ENCODE measurements at places on chromosomes 6 and 20.
A peak's percentile ranks its signal among the peaks of the same experiment; 100 is the strongest.

GRCh38 chr20:38932457-38933120 is 6.4 kb downstream of the FAM83D start:
- DNase-seq: no peak

DNA sequence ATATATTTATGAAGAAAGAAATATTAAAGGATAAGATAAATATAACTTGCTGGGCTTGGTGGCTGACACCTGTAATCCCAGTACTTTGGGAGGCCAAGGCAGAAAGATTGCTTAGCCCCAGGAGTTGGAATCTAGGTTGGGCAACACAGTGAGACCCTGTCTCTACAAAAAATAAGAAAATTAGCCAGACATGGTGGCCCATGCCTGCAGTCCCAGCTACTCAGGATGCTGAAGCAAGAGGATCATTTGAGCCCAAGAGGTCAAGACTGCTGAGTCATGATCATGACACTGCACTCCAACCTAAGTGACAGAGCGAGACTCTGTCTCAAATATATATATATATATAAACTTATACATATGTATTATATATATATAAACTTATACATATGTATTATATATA is 164.0 kb downstream of the MRPL14 start:
- DNase-seq: no peak

DNA sequence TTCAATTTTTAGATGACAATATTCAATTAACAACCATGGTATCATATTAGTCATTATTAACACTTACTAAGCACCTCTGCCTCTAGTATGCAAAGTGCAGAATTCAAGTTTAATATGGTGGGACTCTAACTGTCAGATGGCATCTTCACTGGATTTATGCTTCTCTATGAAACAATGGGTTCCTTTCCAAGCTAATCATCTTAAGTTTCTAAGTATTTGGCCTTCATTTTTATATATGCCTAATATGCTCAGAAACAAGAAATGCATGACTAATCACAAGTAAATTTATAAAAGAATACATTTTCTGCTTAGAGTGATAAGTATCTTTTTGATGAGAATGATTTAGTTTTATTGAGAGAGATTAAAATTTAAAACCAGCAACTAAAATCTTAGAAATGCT is 144.7 kb downstream of the HIVEP2 start:
- DNase-seq: no peak

GRCh38 chr6:74091136-74091793 is 395.3 kb downstream of the CD109 start:
- no peak for DNase-seq

DNA sequence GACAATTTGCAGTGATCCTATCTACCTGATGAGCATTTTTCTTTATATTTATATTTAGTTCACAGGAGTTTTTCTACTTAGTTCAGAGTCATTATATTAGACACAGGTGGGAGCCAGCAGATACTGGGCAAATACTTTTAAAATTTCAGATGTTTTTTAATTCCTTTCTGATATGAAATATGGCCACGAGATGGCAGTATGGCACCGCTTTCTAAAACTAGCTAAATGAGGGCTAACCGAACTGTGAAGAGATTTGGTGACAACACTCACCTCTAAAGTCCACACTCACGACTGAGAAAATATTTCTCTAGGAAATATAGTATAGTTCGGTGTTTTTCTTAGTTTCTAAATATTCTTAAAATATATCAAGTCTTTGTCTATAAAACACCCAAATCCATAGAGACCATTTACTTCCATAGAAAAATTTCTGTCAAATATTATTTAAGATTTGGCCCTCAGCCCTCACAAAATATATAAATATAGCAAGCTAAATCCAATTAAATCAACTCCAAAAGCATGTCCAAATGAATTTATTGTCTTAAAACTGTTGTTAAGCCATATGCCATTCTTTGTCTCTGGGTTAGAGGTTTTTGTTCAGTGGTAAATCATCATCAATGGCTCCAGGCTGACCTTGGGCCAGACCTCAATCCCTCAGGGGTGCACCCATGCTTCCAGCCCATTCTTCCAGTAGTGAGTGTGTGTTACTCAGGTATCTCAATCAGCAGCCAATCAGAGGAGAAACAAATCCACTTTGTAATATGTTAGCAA is 63.6 kb downstream of the HUS1B start:
- peak; percentile 76 for DNase-seq

DNA sequence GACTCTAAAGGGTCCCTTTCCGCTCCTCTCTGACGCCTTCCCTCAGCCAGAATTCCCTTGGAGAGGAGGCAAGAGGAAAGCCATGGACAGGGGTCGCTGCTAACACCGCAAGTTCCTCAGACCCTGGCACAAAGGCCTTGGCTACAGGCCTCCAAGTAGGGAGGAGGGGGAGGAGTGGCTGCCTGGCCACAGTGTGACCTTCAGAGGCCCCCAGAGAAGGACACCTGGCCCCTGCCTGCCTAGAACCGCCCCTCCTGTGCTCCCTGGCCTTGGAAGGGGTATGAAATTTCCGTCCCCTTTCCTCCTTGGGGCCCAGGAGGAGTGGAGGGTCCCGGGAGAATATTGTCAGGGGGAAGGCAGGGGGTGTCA is 2.7 kb downstream of the VEGFA start:
- no peak for DNase-seq

- no peak for DNase-seq
Observed at GRCh38 chr6:22253955-22254655, 42.7 kb downstream of the PRL start.

GRCh38 chr6:38427492-38428210 is 212.1 kb downstream of the BTBD9 start:
- DNase-seq: no peak

- no peak for DNase-seq
Observed at GRCh38 chr6:135424385-135424784, 73.2 kb downstream of the AHI1 start.

DNA sequence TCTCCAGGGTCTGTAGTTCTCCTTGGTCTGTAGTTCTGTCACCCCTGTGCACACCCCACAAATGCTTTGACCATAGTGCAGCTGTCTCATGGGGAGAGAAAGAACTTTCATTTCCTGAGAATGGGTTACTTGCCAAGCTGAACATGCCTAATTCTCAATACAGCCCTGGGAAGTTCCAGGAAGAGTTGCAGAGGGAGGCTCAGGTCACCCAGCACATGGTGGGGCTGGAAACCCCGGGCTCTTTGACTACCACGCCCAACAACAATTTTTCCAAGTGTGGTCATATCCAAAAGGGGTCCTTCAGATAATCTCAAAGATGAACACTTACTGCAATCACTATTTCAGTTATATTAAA is 2.2 kb upstream of the PTPRA start:
- DNase-seq: no peak

DNA sequence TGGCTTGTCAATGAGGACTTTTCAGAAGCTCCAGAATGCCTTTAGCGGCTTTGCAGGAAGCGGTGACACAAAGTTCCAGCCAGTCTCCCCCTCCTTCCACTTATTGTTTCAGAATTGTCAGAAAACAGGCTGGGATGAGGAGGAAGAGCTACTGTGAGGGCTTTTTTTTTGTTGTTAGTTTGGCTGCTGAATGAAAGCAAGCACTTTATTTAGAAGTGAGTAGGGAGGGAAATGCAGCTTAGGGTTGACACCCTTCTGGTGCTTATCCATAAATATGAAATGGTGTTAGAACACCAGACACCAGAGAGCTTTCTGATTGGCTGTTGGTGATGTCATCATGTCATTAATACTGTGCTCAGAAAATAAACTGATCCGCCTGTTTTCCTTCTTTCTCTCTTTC is 251.5 kb downstream of the SOX4 start:
- no peak for DNase-seq

DNA sequence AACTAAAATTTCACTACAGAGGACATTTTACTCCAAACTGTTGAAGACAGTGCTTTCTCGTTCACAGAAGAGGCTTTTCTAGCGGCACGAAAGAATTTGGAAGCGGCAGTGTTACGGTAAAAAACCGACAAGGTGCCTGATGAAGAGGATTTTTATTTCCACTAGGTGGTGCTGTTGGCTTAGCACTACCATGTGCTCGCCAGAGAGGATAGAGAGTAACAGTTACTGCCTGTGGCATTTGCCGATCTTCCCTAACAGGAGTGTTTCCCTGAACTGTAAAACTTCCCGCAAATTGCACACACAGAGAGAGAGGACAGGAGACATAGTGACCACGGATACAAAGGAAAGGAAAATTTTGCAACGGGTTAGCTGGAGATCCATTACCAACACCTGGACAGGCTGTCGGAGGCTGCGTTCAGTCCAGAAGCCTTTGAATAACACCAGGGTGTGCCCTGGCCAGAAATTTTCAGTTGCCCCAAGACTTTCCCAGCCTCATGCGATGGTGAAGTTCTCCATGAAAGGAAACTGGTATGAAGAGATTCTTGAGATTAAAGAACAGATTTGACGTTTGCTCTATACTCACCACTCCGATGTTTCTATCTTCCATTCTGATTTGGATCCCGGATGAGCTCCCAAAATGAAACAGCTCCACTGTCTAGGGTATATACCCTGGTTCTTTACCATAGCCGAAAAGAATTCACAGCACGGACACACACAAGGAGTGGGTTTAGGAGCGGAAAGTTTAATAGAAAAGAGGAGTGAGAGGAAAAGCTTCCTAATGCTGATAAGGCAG is 48.1 kb downstream of the HLA-DPB1 start:
- peak; percentile 7 for DNase-seq

GRCh38 chr6:142551274-142551811 is 249.5 kb downstream of the ADGRG6 start:
- DNase-seq: peak; percentile 51

- DNase-seq: no peak
Observed at GRCh38 chr6:134830940-134831339, 119.0 kb downstream of the ALDH8A1 start.

- DNase-seq: no peak
Observed at GRCh38 chr20:23614163-23614562, 8.4 kb upstream of the CST9 start.

DNA sequence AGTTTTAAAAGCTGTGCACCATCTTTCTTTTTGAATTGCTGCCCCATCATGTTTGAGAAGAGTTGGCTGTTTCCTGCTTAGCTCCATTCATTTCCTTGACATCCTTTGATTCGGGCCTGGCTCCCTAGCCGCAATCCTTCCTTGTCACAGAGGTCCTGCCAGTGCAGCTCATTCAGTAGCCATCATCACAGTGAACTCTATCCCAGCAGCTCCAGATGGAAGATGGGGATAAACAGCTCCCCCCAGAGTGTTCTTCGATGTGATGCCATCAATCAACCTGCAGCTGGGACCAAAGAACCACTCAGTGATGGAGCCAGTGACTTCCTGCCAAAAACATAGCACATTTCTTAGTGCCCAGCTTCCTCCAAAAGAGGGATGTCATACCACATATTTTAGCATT is 158.8 kb downstream of the FRK start:
- DNase-seq: no peak

- DNase-seq: no peak
Observed at GRCh38 chr6:43926634-43927531, 156.9 kb downstream of the VEGFA start.

DNA sequence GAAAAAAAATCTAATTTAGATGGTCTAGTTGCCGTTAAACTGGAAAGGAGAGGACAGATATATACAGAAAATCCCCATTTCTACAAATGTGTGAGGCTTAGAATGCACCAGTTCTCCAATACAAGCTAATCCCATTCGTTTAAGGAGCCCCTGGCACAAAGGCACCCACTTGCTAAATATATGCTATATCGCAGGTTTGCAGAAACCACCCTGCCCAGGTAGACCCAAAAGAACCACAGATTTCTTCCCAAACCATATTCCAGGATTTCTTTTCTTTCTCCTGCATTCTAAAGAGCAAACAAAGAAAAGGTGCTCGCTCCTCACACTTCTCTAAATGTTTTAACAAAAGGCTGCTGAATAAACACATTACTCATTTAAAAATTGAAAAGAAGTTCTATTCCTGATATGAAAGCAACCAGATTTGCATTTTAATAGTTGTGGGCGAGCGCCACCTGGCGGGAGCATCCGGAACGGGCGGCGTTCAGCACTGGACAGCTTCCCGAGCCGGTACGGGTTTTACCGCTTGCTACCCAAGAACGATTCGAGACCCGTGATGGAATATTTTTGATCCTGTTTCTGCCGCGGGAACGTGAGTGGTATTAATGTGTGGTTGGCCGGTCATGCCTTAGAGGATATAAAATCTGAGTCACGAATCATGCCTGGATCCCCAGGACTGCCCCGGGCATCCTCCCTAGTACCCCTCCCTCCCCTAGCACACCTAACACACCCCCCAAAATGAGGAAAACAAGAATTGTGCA is 2.1 kb downstream of the PTPRT start:
- DNase-seq: peak; percentile 67

GRCh38 chr6:4017834-4018170 is 61.1 kb downstream of the FAM217A start:
- no peak for DNase-seq

DNA sequence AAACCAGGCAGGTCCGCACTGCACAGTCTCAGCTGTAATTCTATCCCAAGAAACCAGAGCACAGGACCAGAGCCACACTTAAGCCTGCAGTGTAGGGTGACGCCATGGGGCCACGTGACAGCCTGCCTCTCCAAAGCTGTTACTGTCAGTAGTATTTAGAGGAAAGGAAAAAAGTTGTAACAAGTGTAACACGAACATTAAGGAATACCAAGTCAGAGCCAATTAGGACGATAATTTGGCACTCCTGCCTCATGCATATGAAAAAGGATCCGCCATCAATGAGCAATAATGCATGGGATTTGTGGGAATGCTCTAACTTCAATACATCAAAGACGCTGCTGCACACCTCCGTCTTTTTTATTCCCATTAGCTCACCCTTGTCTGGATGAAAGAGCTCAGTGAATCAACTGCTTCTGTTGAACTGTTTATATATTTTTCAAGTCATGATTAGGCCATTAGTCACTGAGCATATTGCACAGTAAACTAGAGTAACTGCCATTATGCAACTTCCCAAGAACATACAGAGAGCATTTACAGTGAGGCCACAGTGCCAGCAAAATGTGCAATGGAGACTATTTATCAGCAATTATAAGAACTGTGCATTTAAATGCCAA is 79.9 kb downstream of the ATXN1 start:
- DNase-seq: no peak

DNA sequence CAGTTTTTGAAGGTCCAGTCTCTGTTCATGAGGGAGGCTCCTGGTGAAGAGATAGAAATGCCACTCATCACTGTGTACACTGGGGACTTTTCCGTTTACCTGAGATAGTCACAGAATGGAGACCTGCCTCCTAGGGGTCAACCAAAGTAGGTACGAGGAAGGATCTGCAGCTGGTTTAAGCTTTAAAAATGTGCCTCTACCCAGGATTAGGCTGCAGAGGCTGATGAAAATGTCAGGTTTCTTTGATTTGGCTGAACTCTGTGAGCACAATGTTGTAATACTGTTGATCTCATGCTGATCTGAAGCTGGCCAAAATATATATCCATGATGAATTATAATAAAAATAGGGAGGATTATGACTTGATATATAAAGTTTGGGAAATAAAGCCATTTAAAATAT is 182.7 kb downstream of the ADAT2 start:
- DNase-seq: no peak

- no peak for DNase-seq
Observed at GRCh38 chr6:139380611-139381010, 6.2 kb upstream of the CITED2 start.

Measured in stimulated activated CD4-positive, alpha-beta T cell treated with anti-CD3 and anti-CD28 coated beads, Interleukin-2, amount 100 ng/mL, for 24 hours (primary cell).